DMS 273 treated with DMSO at 0.1 percent for 48 hours (cell line): ENCODE measurements at places on chromosomes 5 and 9.

DNA sequence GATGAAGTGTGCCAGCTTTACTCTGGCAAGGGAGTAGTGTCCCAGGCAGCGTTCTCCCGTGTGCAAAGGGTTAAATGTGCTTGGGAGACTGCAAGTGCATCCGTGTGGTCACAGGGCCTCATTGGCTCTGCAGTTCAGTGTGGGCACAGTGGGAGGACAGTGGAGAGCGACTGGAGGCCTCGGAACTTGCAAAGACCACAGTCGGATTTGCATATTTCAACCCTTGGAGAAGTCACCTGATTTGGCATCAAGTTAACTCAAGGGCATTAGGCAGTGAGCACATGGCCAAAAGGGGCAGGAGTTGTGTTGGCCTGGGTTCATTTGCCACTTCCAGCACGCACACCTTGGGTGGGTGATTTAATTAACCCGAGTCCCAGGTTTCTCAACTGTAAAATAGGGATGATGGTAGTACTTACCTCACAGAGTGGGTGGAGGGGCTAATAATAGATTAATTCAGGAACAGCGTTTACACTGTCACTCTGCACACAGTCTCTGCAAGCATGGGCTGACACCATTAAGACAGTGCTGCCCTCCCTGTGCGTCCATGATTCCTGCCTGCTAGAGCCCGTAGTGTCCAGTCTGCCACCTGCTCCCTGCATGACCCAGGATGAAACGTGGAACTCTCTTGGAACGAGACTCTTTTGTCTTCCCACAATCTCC, 22.7 kb downstream of the JADE2 start:
- no peak for DNase-seq

DNA sequence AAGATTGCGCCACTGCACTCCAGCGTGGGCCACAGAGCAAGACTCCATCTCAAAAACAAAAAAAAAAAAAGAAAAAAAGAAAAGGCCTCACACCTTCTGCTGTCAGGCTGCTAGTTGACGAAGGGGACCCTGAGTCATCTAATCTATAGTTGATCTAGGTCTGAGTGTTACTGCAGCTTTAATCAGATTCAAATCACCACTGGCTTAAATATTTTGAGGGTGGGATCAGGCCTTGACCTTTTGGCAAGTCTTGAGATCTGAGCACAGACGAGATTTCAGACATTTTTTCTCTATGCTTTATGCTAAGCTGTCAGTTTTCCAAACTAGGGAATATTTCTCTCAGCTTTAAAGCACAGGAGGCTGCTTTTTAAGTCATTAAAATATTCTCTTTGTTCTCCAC, 240.9 kb downstream of the GLIS3 start:
- no peak for DNase-seq

- peak; percentile 13 for DNase-seq
These were observed at the start of gene NR2F1-AS1 for GRCh38 chr5:93580927-93581445. Gene NR2F1-AS1, minus strand, starts transcription at chr5:93581219.

DNA sequence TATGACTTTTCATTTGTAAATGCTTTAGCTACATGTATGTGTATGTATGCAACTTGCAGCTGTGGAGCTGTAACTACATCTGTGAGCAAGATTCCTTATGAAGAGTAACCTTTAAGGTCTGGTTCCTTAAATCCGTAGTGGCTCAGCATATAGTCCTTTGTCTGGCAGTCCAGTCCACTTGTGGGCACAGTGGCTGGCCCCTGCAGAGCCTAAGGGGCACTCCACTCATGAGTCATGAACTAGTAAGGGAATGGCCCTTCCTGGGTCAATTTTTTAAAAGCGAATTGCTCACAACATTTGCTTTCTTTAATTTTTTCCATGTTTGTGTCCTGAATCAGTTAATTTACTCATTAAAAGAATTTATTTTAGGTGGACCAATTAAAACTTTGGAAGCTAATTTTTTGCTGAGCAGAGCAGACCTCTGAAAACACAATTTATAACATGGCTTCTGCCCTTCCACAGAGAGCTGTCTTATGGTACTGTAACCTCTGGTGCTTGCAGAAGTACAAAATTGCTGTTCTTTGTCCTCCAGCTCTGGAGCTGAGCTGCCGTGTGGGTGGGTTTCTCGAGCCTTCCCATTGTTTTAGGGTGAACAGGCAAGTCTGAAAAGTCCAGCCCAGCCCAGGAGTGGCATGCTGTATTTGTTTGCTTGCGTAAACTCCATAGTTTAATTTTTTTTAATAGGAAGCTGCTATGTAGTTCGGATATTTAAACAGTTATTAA, 110.1 kb downstream of the MVB12B start:
- DNase-seq = no peak

- DNase-seq = no peak
These were observed 124.4 kb downstream of the PLK2 start for GRCh38 chr5:58335518-58335917.
